ENCODE measurements at places on chromosomes 5 and 9.

GRCh38 chr5:2459251-2459650, 292.2 kb downstream of the IRX2 start:
- no peak for DNase-seq

GRCh38 chr5:172420235-172420939, 33.9 kb downstream of the SH3PXD2B start:
- DNase-seq: peak; percentile 27

- no peak for DNase-seq
These were observed 83.5 kb downstream of the ARHGAP26 start for GRCh38 chr5:142853682-142854081.

DNA sequence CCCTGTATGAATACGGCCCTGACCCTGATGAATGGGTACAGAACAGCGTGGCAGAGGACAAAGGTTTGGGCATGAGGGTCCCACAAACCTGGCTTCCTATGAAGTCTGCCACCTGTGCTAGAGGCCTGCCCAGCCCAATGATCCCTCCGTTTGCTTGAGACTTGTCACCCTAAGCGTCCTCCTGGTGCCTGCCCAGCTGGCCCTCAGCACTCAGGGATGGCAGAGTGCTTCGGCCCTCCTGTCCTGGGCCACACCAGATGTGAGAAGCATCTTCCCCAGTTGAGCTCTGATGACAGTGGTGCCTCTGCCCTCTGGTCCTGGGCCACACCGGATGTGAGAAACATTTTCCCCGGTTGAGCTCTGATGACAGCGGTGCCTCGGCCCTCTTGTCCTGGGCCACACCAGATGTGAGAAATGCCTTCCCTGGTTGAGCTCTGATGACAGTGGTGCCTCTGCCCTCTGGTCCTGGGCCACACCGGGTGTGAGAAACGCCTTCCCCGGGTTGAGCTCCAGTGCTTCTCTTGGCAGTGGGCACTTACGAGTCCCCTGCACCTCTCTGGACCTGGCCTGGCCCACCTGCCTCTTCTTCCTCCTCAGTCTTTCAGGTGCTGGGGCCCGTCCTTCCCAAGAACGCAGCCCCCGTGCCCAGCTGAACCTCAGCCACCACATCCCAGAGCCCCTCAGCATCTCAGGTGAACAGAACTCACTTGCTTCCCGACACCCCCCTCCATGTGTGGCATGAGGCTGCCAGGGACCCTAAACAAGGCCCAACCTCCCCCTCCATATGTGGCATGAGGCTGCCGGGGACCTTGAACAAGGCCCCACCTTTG, 253.1 kb upstream of the IRX1 start:
- no peak for DNase-seq

DNA sequence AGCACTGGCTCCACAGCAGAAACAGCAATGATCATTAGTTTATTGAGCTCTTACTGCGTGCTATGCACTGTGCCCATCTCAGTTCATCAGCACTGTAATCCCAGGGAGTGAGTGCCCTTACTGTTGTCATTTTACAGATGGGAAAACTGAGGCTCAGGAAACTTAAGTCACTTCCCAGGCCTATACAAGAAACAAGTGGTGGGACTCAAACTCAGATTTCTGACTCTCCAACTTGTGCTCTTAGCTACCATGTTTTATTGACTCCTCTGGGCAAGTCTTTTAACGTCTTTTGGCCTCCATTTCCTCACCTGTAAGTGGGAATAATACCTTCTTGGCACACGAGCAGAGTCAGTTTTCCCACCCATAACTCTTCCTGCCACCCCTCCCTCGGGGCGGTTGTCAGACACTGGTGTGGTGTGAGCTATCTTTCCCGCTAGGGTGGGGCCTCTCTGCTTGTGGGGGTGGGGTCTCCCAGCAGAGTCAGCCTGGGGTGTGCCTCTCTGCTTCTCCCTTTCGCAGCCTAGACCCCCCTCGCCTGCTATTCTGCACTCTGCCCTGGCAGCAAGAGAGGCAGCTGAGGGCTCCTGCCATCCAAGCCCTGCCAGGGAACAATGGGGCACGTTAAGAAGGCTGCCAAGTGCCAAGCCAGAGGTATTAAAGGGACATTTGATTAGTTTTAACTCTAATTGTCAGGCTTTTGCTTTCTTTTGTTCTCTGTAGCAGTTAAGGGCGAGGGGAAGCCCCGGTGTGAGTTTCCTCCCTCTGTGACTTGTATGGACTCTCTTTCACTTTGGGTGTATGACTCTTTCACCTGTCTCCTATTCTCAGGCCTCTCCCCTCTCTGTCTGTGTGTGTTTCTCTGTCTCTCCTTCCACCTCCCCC, 12.1 kb downstream of the GALNT10 start:
- DNase-seq: peak; percentile 57

DNA sequence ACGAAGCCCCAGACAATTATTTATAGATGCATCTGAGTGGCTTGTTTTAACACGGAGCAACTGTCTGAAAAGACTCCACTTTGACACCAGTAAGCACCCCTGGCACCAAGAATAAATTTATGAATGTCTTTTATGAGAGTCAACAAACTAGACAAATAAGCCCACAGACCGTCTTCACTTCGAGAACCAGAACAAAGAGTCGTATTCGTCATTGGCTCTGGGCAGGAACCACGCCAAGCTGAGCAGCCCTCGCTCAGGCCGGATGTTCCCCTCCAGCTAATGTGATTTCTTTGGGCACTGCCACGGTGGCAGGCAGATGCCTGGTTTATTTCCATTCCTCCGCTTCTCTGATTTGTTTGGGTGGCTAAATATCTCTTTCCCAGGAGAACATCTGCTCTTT, 91.9 kb upstream of the STC2 start:
- no peak for DNase-seq

DNA sequence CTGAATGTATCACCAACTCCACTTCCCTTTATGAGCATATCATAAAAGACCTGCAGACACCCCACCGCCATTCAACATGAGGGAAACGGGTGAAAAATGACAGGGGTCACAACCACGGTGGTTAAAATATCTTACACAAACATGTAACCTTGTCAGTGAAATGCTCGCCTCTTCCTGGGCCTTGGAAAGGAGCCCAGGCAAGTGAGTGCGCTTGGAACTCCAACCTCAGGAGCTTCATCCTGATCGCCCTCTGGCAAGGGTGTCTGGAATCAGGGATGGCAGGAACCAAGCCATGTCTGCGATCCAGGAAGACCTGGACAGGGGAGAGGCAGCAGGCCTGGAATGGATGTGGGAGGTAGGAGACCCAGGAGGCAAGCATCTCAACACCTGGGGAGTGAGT, 282.7 kb downstream of the GAS1 start:
- no peak for DNase-seq

DNA sequence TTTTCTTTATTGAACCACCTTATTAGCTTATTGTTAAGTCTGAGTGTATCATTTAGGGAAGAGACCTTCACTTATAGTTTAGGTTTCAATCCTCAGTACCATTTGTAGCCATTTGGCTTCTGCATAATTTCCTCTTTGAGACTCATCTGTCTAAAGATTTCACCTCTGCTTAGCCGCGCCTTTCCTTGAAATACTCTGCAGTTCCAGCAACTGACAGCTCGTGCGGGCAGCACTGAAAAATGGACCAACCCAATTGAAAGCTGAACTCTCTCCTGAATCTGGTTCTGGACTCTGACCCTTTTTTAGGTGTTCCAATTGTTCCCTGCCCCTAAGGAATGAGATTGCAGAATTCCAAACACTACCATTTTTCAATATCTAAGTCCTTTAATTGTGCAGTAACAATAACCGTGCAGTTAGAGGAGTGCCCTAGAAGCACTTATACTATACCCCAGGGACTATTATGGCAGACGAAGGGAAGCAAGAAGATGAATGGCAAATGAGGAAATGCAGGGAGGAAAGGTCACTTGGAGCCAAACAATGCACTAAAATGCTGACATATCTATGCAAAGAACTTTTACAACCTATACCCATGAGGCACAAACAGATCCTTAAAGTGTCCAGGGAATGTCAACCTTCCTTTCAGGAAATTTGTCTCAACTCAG, 50.1 kb upstream of the PDE4D start:
- no peak for DNase-seq

DNA sequence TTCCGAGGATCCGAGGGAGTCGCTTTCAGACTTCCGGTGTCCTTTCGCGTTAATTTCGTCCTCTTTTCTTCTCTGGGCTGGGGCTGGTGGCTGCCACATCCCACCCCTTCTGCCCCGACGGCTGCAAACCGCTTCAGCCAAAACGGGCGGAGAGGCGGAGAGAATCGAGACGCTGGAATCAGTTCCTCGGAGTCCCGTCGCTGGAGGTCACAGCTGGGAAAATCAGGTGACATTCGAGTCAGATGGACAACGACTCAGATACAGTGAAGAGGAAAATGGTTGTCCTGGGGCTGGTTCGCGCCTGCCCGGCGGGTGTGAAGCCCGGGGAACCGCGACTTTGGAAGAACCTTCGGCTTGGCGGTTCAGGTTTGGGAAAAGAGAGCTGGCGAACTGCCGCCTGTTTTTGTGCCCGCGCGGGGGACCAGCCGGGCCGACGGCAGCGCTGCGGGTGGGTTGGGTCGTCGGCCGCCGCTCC, 8.9 kb upstream of the NKX2-5 start:
- no peak for DNase-seq

DNA sequence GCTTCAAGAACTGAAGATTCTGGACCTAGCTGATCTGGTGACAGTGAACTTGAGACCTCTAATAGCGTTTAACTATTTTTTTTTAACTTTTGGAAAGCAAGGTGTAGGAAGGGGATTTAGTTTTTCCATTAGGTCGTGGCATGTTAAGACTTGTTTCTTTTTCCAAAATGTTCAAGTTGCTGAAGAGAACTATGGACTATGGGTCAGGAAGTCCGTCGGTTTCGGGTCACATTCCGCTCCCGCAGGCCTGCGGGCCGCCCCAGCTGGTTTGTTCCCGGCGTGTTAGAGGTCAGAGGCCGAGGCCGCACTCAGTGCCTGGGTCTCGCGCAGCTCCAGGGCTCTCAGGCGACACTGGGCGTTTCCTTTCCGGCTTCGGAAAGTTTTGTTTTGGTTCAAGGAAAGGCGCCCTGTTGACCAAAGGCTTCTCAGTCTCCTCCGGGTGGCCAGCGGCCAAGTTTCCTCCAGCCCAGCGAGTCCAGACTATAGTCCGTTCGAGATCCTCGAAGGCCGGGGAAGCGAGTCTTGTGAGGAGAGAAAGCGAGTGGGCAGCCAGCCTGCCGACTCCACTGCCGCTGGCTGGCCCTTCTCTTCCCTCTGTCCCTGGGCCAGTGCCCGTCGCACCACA, 586 bp upstream of the FCHO2 start:
- DNase-seq: no peak

DNA sequence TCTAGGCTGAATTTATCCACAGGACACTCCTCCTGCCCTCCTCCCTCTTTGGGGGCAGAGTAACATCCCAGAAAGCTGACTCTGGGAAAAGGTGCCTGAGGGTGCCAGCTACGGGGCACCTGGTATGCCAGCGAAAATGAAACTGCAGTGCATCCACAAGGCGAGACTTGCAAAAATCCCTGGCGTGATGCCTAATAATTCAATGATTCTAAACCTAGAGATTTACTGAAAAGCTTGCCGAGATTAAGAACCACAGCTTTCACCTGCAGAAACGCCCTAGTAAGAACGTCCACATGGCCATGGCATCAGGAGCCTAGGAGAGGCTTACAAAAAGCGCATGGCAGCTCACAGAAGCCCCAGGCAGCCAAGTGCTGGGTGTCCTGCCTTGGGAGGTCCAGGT, 20.9 kb downstream of the CCNJL start:
- no peak for DNase-seq

DNA sequence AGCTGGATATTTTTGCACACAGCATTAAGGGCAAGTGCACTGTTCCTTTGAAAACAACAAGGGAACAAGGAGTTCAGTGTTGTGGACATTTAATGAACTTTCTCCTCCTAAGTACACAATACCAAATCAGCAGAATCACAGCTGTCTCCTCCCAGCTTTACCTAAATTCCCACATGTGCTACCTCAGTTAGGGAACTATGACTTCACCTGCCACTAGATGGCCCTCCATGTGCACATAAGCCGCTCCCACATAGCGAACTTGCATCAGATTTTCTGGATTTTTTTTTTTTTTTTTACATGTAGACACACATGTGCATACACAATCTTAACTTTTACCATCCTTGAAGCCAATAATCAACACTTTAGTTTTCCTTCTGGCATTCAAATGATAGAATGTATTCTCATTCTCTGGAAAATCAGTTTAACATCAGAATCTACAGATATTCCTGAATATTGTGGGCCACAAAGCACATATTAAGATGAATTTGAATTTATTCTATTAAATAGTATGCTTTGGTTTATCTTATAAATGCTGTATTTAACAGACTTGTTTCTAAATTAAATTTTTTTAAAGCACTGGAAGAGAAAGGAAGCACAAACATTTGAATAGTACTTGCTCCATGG, 123.6 kb downstream of the PALM2AKAP2 start:
- DNase-seq: peak; percentile 71

- DNase-seq: no peak
These were observed 6.8 kb upstream of the PRUNE2 start for GRCh38 chr9:76912636-76913275.

- no peak for DNase-seq
These were observed 429.8 kb downstream of the SPATA31D1 start for GRCh38 chr9:82418334-82418733.

DNA sequence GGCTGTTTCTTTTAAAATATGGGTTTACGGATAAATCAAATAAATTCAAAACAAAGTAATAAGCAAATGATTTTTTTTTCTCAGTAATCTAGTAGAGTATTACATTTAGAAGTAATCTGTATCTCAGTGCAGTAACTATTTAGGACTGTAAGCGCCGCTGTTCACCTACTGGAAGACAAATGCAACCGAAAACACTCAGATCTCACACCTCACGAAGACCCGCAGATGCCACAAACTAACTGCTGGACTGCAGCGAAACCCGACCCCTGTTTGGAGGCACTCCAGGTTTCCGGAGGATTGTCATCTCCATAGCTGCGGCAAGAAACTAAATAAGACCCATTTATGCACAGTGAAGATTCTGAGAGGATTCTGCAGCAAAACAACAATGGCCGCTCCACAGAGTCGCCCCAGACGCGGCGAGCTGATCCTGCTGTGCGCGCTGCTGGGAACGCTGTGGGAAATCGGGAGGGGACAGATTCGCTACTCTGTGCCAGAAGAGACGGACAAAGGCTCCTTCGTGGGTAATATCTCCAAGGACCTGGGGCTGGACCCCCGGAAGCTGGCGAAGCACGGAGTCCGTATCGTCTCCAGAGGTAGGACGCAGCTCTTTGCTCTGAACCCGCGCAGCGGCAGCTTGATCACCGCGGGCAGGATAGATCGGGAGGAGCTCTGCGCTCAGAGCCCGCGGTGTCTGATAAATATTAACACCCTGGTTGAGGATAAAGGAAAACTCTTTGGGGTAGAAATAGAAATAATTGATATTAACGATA, at the start of gene PCDHGA8:
PCDHGA8 (plus strand) TSS at position 205 of the 770 bp plus-strand sequence; CDS start at position 386, 181 bp downstream.
- no peak for DNase-seq

GRCh38 chr5:82909771-82910170, 167.4 kb downstream of the TMEM167A start:
- DNase-seq: no peak

GRCh38 chr9:12809720-12810119, 34.9 kb downstream of the LURAP1L start:
- no peak for DNase-seq

GRCh38 chr5:43601454-43602260, 1.3 kb upstream of the NNT start:
- peak; percentile 10 for DNase-seq

GRCh38 chr9:89442981-89443814, 54.7 kb downstream of the SEMA4D start:
- no peak for DNase-seq

- DNase-seq: peak; percentile 55
These were observed 541.0 kb downstream of the RAB3C start for GRCh38 chr5:59123595-59124561.

All from CD4-positive, alpha-beta T cell treated with Interleukin-21 for 1 hour (primary cell).